ENCODE measurements at places on chromosomes 6 and 20.

GRCh38 chr6:168232989-168233874, 86.3 kb downstream of the DACT2 start:
- DNase-seq = no peak

GRCh38 chr6:124869416-124869815, 92.8 kb upstream of the RNF217 start:
- DNase-seq = no peak

GRCh38 chr6:1738558-1739081, 128.9 kb downstream of the FOXC1 start:
- no peak for DNase-seq

- no peak for DNase-seq
Measured at GRCh38 chr6:9461188-9461587, 953.7 kb downstream of the TFAP2A start.

DNA sequence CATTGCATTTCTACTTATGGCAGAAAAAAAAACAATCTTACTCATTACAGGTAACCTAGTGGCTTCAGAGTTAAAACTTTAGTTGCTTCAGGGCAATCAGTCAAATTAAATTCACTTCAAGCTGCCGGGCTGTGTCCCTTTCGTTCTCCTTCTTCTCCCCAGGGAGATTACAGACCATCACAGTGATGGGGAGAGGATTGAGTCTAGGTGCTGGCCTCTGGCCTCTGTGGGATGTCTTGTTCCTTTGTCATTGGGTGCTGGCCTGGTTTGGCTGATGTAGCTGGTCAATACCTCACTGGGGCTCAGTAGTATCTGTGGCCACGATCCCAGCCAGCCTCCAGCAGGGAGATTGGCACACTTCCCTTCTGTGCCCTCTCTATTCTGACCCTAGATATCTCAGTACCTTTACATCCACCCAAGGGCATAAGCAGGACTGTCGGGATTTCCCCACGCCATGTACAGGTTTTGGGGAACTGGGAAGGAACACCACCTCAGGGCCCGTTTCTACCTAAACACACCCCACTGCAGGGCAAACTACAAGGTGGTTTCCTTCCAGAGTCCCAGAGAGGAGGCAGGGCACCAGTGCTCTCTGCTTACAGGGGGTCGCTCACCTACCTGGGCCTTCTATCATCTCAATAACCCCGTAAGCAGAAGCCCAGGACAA, 15.4 kb downstream of the FYN start:
- no peak for DNase-seq

GRCh38 chr6:140779341-140779740, 1353.4 kb upstream of the GJE1 start:
- DNase-seq = no peak

- DNase-seq = no peak
Measured at GRCh38 chr6:16402581-16402900, 164.2 kb downstream of the GMPR start.

- no peak for DNase-seq
Measured at GRCh38 chr6:42507195-42507594, 55.5 kb upstream of the TRERF1 start.

- no peak for DNase-seq
Measured at GRCh38 chr6:135667691-135668455, 170.3 kb upstream of the AHI1 start.

- no peak for DNase-seq
Measured at GRCh38 chr6:151179321-151179720, 60.4 kb upstream of the AKAP12 start.

DNA sequence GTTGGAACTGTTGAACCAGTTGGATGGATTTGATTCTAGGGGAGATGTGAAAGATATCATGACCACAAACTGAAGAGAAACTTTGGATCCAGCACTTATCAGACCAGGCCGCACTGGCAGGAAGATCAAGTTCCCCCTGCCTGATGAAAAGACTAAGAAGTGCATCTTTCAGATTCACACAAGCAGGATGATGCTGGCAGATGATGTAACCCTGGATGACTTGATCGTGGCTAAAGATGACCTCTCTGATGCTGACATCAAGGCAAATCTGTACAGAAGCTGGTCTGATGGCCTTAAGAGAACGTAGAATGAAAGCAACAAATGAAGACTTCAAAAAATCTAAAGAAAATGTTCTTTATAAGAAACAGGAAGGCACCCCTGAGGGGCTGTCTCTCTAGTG, 72.8 kb upstream of the CDYL start:
- DNase-seq = no peak

DNA sequence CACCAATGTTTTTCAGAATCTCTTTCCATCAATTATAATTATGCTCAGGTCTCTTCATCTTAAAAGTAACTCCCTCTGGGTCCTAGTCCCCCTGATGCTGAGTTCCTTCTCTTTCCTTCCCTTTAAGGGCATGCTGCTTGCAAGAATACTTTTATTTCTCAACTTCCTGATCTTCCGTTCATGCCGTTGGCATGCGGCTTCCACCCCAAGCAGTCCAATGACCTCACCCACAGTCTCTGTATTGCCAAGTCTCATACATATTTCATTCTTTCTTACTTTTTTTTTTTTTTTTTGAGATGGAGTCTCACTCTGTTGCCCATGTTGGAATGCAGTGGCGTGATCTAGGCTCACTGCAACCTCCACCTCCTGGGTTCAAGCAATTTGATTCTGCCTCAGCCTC, 83.5 kb downstream of the NDUFAF5 start:
- no peak for DNase-seq

- no peak for DNase-seq
Measured at GRCh38 chr6:144630857-144631256, 345.7 kb downstream of the UTRN start.

DNA sequence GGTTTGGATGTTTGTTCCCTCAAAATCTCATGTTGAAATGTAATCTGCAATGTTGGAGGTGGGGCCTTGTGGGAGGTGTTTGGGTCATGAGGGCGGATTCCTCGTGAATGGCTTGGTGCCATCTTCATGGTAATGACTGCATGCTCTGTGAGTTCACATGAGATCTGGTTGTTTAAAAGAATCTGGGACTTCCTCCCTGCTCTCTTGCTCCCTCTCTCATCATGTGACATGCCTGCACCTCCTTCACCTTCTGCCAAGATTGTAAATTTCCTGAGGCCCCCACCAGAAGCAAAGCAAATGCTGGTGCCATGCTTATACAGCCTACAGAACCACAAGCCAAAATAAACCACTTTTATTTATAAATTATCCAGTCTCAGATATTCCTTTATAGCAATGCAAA, 250.3 kb upstream of the PLN start:
- DNase-seq = no peak

DNA sequence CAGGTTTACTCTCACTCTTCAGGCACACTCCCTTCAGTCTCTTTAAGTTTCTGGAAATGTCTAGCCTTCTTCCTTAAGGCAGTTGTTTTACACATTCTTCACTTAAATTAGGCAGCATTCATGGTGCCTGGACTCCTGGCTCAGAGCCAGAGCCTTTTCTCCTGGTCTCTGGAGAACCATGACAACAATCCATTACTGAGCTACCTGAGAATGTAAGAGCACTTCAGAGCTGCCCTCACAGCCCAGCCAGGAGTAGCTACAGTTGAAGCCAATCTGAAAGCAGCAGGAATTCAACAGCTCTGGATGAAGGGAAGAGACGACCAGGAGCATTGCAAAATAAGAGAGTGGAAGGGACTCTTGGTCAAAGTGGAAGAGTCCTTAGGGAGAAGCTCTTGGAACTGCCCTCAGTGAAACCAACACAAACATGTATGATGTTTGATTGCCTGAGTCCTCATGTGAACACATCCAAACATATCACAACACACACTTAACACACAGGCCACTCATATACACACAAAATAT, 416.8 kb upstream of the SPTLC3 start:
- DNase-seq = no peak

- no peak for DNase-seq
Measured at GRCh38 chr6:139172567-139172966, 37.7 kb downstream of the HECA start.

DNA sequence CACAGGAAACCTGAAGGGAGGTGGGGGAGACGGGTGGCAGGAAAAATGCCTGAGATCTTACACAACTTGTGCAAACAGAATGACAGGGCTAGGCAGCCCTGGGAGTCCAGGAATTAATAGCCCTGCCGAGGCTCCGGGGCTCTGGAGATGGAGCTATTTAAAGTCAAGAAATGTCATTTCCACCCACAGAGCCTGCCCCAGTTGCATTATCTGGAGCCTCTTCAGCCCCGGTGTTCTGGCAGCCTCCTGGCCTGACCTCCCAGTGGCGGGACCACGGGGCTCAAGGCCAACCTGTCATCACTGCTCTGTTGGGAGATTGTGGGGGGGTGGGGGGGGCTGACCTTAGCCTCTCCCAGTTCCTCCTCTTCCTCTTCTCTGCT, 28.5 kb upstream of the SCUBE3 start:
- no peak for DNase-seq

- DNase-seq = no peak
Measured at GRCh38 chr6:87754828-87755227, 52.8 kb upstream of the AKIRIN2 start.

DNA sequence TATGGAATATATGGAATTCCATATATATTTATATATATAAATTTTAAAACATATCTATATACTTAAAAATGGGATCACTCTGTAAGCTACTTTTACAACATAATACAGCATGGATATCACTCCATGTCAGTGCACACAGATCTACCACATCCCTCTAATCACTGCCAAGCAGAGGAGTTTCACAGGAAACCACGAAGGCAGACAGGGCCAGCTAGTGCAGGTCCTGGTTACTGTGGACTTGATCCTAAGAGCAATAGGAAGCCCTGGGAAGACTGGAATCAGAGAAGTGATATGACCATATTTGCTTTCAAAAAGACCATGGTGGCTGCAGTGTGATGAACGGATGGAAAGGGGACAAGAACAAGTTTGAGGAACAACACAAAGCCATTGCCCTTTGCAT, 40.0 kb upstream of the NRN1 start:
- DNase-seq = no peak

- no peak for DNase-seq
Measured at GRCh38 chr6:56890683-56891429, 64.1 kb upstream of the BEND6 start.

DNA sequence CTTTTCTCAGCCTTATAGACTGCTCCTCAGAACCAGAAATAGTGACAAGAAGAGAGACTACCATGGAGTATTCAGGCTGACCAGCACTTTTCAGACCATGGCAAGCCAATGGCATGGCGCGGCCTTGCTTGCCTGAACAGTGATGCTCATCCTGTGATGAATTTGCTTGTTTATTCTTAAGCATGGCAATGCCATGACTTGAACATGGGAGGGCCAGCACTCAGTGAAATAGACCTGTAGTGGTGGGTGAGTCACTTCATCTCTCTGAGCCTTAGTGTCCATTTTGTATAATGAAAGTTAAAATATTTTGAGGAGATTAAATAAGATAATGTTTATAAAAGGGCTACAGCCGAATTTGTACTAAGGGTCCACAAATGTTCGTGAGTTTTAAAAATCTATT, 79.1 kb downstream of the LRRC1 start:
- DNase-seq = no peak

- no peak for DNase-seq
Measured at GRCh38 chr6:161029195-161029809, 37.7 kb downstream of the MAP3K4 start.

DNA sequence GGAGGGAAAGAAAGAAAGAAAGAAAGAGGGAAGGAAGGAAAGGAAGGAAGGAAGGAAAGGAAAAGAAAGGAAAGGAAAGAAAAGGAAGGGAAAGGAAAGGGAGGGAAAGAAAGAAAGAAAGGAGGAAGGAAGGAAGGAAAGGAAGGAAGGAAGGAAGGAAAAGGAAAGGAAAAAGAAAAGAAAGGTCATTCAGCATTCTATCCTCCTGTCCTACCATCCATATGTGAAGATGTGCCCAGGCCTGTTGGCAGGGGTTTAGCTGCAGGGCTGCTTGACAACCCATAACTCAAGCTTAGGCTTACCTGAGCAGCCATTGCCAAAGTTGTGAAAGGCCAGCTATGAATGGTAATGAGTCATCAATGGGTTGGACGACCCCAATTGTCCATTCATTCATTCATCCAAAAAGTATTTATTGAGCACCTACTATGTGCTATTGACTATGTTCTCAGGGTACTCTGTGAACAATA, 49.9 kb upstream of the OCSTAMP start:
- no peak for DNase-seq

- no peak for DNase-seq
Measured at GRCh38 chr20:37329481-37330165, 16.3 kb upstream of the SRC start.

GRCh38 chr6:14079971-14080370, 37.6 kb upstream of the CD83 start:
- no peak for DNase-seq

- DNase-seq = no peak
Measured at GRCh38 chr6:57305107-57305506, 12.3 kb upstream of the PRIM2 start.

GRCh38 chr6:122715725-122716124, 63.8 kb upstream of the FABP7 start:
- no peak for DNase-seq

- no peak for DNase-seq
Measured at GRCh38 chr6:165487347-165487746, 175.7 kb downstream of the PDE10A start.

GRCh38 chr6:4606821-4607704, 169.1 kb upstream of the CDYL start:
- DNase-seq = no peak

GRCh38 chr6:131001111-131001736, 61.8 kb downstream of the EPB41L2 start:
- no peak for DNase-seq

DNA sequence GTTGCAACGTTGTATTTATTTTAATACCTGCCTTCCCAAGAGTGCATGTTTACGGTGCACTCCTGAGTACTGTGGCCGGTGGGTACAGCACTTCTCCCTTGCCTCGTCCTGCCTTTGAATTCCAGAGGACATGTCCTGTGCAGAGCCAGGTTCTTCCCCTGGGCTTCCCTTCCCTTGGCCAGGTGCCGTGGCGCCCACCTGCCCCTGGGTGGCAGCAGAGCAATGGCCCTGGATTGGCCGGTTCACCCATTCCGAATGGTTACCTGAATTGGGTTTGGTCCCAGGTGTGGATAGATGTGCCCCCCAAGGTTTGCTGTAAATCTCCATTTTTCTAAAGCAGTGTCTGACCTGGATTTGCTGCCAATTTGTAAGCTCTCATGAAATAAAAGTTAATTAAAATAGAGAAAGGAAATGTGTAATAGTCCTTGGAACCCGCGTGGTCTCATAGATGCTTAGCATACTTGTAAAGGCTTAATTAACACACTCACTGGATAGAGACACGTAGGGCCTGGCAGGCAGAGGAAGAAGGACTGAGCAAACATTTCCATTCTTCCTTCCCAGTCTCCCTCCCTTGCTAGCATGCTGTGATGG, 40.6 kb downstream of the DTD1 start:
- no peak for DNase-seq

- DNase-seq = no peak
Measured at GRCh38 chr20:31972471-31973021, 4.6 kb downstream of the XKR7 start.

DNA sequence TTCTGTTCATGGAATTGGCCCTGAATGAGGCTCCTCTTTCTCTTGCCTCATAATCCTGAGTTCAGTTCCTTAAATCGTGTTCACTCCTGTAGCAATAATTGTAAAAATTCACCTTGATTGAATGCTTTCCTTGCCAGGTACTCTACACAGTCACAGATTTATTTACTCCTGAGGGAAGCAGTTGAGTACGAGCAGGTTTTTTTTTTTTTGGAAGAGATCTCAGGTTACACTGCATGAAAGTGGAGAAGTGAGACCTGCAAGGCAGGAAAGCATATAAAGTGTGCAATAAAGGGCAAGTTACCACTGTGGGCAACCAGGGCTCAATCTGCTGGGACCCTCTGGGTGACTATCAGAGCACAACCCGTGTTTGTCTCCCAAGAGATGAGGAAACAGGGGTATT, 93.0 kb upstream of the DOK5 start:
- DNase-seq = no peak

- no peak for DNase-seq
Measured at GRCh38 chr6:37516920-37517405, 17.3 kb upstream of the CCDC167 start.
